ENCODE measurements at places on chromosomes 3 and 15.

GRCh38 chr15:67873777-67874176 is 33.9 kb upstream of the RNU6-1 start:
- DNase-seq = no peak

- no peak for DNase-seq
Observed at GRCh38 chr15:73394782-73395181, 26.0 kb upstream of the HCN4 start.

DNA sequence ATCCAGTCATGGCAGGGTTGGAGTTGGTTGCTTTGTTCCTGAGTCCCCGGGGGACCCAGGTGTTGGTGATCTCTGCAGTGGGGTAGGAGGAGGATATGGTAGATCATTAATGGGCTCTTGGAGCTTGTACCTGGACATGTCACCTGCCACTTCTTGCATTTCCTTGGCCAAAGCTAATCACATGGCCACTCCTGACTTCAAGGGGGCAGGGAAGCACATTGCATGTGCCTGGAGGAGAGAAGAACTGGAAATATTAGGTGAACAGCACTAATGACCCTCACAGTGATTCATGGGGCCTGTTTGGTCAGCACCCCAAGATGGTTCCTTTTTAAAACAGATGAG is 87.1 kb upstream of the MYZAP start:
- no peak for DNase-seq

DNA sequence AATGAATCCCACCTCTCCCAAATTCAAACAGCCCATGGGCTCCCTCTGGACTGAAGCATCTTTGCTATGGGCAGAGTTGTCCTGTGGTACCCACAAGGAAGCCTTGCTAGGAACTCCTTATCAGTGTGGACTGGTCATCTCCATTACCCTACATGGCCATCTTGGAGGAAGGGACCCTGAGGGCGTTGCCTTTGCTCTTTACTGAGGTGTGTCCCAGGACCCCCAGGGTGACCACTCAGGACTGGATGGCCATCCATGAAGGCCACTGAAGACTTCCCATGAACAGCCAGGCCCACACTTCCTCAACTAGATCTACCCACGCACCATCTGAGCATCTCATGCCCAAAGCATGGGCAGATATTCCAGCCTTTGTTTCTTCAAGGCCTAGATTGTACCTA is 20.0 kb downstream of the RTP3 start:
- DNase-seq = no peak

GRCh38 chr3:173725507-173725906 is 328.0 kb downstream of the NLGN1 start:
- no peak for DNase-seq

All from progenitor cell of endocrine pancreas (in vitro differentiated cells).